Fibroblast of skin of right biceps (primary cell): ENCODE measurements at places on chromosomes 2 and 18.

GRCh38 chr18:54020156-54020745, 204.2 kb downstream of the MBD2 start:
- peak; percentile 83 for DNase-seq

DNA sequence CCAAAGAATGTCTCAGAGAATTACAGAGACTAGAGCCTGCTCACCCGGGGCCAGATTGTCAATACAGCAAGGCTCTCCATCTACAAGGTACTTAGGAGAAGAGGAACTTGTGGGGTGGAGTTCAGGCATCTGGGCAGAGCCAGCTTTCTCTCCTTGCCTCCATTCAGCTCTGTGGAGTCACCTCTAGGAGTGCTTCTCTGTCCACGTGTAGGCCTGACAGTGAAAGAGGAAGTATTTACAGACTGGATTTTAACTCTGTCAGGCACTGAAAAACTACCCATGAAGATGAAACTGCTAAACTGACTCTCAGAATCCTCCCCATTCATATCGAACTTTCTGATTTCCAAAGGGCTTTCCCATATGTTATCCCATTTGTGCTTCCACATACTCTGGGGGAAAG, 315.6 kb downstream of the SETBP1 start:
- DNase-seq, result no peak

DNA sequence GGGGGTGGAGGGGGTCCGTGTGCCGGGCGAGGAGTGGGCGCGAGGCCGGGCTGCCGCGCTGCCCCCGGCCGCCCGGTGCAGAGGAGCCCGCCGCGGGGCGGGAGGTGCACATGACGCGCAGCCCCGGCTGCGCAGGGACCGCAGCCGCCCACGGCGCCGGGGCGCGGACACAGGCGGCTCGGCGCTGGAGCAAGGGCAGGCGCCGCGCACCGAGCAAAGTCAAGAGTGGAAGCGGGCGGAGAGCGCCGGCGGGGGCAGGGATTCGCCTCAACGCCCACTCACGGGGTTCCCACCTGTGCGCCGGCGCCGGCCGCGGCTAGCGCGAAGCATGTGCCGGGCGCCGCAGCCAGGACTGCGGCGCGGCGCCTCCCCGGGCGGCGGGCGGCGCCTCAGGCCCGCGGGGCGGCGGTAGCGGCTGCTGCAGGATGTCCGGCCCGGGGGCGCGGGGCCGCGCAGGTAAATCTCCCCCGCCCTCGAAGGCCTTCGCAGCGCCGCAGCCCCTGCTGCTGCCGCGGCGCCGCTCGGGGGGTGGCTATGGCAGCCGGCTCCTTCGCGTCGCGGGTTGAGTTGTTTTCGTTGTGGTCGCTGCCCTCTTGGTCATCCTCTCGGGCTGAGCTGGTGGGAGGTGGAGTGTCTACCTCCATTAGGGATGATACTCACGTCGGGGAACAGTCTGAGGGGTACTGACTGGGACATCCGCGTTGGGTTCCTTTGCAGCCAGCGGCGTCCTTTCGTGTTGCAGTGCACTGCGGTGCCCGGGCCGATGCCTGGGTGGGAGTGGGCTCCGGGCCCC, 216.3 kb upstream of the DTNA start:
- peak; percentile 6 for DNase-seq

- DNase-seq, result no peak
Observed at GRCh38 chr2:208183972-208184705, 5.7 kb downstream of the C2orf80 start.

DNA sequence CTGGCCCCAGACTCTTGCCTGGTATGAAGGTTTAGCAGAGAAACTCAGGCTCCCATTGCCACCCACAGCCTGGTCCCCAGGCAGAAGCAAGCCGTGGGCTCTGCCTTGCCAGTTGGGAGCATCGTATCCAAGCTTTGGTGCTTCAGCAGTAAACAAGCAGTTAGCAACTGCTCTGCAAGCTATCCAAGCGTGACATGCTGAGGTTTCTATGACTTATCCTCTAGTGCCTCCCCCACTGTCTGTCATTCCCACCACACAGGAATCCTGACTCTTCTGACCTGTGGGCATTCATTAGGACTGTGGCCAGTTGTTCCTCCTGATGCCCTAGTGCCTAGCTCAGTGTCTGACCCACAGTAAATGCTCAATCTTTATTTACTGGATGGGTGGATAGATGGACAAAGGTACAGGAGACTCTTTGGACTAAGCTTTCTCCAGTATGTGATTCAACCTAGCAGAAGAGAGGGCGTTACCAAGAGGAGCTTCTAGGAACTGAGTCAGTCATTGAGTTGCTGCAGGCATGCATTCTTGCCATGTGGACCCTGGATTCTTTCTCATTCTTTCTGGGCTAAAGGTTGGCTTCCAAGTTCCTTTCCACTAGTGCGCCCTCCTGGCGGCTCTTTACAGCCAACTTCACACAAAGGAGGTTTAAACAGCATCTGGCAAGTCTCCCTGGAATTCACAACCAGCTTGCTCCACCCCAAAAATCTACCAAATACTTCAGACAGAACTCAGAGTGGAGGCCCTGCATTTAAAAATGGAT, 40.6 kb upstream of the MRPL19 start:
- peak; percentile 100 for DNase-seq

DNA sequence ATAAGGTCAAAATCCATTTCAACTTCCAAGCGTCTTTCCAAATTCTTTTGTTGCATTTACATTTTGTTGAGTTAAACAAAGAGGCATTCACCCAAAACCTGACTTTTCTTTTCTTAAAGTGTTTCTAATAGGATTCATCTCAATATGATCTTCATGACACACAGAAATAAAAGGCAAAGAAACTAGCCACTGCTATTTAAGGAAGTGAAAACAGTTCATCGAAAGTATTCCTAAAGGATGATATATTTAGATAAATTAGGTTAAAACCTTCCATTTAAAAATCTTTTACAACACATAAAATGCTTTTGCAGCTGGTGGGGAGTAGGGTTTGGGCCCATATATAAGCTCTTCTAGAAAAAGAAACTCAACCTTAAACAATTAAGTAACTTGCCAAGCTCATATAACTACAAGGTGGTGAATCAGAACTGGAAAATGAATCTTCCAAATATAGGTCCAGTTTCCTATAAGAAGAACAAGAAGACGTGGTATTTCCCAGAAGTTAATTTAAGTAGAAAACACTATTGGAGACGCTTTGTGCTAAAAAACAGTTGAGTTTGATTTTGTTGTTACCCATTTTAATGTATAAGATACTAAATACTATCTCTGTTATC, 336.0 kb upstream of the HNRNPA3 start:
- DNase-seq, result no peak

GRCh38 chr18:53756610-53756972, 467.9 kb downstream of the MBD2 start:
- no peak for DNase-seq
